ENCODE measurements at places on chromosomes 1 and 21.

DNA sequence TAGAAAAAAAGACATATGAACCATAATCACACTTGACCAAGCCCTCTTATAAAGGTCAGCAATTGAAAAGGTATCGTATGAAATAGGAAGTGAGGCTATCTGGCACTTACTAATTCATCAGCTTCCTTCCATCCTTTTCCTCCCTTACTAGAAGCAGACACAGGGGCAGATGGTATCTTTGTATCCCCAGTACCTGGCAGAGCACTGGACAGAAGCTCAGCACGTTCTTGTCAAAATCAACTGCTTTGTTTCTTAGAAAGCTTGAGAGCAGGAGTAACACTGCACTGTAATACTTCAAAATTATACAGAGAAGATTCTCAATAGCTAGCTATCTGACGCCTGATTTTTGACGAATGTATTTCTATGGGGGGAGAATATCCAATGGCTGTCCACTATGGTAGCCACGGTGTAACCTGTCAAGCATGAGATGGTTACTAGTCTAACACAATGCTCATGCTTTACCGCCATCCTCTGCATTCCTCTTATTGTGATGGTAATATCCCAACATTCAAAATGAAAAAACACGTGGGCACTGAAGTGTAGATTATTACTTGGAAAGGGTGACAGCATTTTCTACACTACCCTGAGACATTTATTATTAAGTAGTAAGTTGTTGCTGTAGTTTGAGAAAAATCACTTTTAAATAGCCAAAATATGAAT, 175.6 kb downstream of the SIPA1L2 start:
- no peak overlapping the region for H3K4me3 ChIP-seq
- no peaks in the 10 kb centered on the region for H3K27me3 ChIP-seq
- H3K27ac ChIP-seq, result no peak overlapping the region
- no peak for DNase-seq
- no peaks in the 10 kb centered on the region for H3K36me3 ChIP-seq
- peaks cover under 1% of the 10 kb centered on the region for H3K4me1 ChIP-seq

DNA sequence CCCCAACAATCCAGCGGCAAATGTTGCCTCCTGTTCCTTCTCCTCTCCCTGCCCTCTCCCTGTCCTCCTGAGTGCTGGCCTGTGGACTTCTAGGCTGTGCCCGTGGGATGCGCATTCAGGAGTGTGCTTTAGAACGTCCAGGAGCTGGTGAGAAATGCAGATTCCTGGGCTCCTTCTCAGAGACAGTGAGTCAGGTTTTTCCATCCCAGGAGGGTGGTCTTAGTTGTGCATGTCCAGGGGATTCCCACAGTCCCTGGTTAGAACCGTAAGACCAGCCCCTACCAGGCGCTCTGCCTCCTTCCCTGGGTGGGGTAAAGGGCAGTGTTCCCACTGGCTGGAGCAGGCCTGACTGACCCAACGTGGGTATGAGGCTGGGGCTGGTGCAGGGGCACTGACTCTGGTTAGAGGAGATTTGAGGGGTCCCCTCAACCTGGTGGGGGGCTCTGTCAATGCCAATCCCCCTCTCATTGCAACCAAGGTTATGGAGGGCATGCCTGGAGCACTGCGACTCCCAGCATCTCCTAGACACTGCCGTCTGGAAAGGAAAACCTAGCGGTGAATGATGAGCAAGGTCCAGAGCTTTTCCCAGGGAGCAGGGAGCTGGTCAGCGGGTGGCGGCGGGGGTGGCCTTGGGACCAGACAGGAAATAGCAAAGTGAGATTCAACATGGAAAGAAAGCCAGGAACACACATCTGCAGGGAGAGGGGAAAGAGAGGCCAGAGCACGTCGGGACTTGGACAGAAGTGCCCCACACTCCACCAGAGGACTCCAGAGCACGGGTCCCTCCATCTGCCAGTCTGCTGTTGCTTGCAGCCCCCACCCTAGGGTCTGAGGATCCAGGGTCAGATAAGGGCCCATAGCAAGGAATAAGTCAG, 38.5 kb downstream of the HSPG2 start:
- H3K27ac ChIP-seq, result no peak overlapping the region
- H3K4me3 ChIP-seq, result no peak overlapping the region
- DNase-seq, result peak; percentile 68
- H3K4me1 ChIP-seq, result peaks cover 54% of the 10 kb centered on the region

DNA sequence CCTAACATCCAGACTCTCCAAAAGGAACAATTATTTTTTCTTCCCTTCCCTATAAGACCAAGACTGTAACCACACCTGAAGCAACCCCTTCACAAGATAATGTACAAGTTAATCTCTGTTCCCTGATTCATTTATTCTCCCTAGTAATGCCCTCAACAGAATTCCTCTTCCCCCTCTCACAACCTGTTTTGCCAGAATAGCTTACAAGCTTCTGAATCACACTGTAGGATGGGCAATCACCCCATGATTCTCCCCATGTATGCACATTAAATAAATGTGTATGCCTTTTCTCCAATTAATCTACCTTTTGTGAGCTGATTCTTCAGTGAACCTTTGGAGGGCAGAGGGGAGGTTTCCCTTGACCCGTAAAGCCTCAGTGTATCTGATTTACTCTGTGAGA, 20.9 kb upstream of the RNF11 start:
- DNase-seq, result no peak
- H3K36me3 ChIP-seq, result no peaks in the 10 kb centered on the region
- no peak overlapping the region for H3K27ac ChIP-seq
- H3K4me1 ChIP-seq, result no peaks in the 10 kb centered on the region
- peak overlapping the region; percentile 8 for H3K4me3 ChIP-seq

DNA sequence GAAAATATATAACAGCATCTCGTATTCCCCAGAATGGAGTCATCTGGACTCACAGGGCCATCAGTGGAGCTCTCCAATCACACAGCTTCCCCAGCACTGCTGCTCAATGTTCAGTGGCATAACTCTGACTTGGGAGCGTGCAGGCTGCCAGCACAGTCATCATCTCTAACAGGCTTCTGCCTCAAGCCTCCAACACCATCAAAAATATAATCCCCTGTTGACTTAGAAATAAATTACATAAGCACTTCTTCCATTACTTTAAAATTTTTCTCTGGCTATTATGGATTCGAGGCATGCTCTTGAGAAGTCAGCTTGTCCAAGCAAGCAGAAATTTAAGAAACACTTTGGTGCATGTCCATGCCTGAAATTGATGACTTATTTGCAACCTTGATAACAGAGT, 6.2 kb downstream of the DUSP23 start:
- no peak for DNase-seq
- peaks cover 10% of the 10 kb centered on the region for H3K36me3 ChIP-seq
- H3K27me3 ChIP-seq, result peaks cover 9% of the 10 kb centered on the region
- peaks cover 10% of the 10 kb centered on the region for H3K4me1 ChIP-seq

GRCh38 chr1:75539230-75540116, 71.4 kb downstream of the SLC44A5 start:
- no peaks in the 10 kb centered on the region for H3K4me1 ChIP-seq
- no peaks in the 10 kb centered on the region for H3K36me3 ChIP-seq
- no peak overlapping the region for H3K4me3 ChIP-seq

- no peaks in the 10 kb centered on the region for H3K4me1 ChIP-seq
- no peak overlapping the region for H3K27ac ChIP-seq
- no peaks in the 10 kb centered on the region for H3K27me3 ChIP-seq
- H3K4me3 ChIP-seq, result no peak overlapping the region
- H3K36me3 ChIP-seq, result no peaks in the 10 kb centered on the region
These were observed 334.3 kb upstream of the LRRC7 start for GRCh38 chr1:69233463-69233862.

- no peak for DNase-seq
- H3K4me3 ChIP-seq, result no peak overlapping the region
- H3K27me3 ChIP-seq, result no peaks in the 10 kb centered on the region
- H3K4me1 ChIP-seq, result no peaks in the 10 kb centered on the region
- H3K36me3 ChIP-seq, result no peaks in the 10 kb centered on the region
- H3K27ac ChIP-seq, result no peak overlapping the region
These were observed 19.5 kb upstream of the RGSL1 start for GRCh38 chr1:182430263-182431068.

DNA sequence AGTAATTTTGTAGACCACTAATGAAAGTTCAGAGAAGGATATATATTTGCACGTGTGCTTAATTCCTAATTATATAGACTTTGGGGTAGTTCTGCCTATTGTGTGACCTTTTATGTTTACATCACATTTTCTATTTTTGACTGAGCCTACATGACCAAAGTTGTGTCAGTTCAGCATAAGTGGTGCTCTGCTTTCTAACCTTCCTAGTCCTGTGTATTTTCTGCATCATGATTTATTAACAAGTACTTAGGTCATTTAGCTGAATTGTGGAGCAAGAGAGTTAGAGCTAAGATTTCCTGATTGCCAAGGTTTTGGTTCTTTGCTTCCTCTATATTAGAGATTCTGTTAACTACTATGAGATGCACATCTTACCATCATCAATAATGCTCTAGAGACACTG, 176.0 kb downstream of the C1orf21 start:
- no peak overlapping the region for H3K4me3 ChIP-seq
- H3K36me3 ChIP-seq, result peaks cover 10% of the 10 kb centered on the region
- H3K4me1 ChIP-seq, result peaks cover 8% of the 10 kb centered on the region
- no peak overlapping the region for H3K27ac ChIP-seq

DNA sequence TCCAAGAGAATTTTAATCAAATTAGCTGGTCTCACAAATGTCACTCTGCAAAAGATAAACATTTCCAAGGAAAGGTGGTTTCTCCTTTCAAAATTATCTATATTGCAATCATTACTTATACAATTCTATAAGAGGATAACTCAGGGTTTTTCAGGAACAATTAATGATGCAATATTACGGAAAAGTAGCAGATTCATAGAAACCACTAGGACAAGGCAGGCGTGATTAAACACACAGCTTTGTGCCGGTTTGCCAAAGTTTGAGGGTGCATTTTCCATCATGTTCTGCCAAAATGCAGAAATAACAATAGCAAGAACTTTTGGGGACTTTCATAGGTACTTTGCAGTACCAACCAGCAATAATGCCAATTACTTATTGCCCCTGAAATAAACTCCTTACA, 605 bp downstream of the TNFRSF9 start:
- peaks cover 7% of the 10 kb centered on the region for H3K4me1 ChIP-seq
- H3K4me3 ChIP-seq, result no peak overlapping the region
- no peak overlapping the region for H3K27ac ChIP-seq
- peaks cover 23% of the 10 kb centered on the region for H3K27me3 ChIP-seq
- no peaks in the 10 kb centered on the region for H3K36me3 ChIP-seq

DNA sequence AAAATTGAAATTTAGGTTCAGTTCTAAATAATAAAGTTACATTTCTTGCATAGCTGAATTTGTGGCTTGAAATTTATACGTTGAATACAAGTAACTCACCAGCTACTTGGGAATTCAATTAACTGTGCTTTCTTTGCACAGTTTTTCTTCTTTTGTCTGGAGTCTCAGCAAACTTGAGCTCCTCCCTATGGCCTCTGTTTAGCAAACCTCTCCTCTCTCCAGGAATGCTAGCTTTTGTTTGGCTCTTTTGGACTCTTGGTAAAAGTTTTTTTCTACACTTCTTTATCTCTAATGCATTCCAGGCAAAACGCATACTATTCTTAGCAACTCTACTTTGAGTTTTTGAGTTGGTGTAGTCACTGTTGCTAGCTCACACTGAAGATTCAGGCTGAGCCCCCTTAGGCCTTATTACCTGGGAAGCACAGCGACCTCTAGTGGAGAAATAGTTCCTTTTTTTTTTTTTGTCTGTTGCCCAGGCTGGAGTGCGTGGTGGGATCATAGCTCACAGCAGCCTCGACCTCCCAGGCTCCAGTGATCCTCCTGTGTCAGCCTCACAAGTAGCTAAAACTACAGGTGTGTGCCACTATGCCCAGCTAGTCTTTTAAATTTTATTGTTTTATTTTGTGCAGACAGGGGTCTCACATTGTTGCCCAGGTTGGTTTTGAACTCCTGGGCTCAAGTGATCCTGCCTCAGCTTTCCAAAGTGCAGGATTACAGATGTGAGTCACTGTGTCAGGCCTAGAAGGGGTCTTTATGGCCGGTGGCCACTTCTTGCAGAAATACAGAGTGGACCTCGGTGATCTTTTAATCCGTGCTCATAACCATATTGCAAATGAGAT, 61.7 kb downstream of the CASQ2 start:
- H3K27ac ChIP-seq, result no peak overlapping the region
- H3K4me3 ChIP-seq, result no peak overlapping the region
- H3K27me3 ChIP-seq, result peaks cover 18% of the 10 kb centered on the region
- H3K36me3 ChIP-seq, result no peaks in the 10 kb centered on the region
- peak; percentile 60 for DNase-seq
- H3K4me1 ChIP-seq, result no peaks in the 10 kb centered on the region

DNA sequence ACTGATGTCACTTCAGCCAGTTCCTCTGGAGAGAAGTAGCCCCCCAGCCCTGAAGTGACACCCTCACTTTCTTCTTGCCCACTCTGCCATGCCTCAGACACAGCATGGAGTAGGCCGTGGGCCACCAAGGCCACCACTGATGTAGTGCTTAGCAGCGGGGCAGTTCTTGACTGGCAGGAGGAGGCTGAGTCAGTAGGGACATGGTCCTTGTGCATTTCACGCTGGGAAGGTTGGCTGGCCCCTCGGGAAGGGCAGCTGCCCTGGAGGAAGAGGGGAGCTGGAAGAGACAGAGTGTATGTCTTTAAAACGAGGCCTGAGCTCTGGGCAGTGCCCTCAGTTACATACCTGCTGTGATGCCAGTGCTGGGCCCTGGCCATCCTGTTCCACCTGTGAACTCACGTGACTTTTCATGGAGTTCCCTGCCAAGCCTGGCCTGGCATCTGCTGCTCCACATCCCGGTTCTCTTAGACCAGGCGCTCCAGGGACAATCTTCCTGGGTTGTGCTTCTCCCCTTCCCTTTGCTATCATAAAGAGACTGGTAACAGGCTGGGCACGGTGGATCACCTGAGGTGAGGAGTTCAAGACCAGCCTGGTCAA, 158.6 kb upstream of the TMEM51 start:
- no peaks in the 10 kb centered on the region for H3K27me3 ChIP-seq
- no peak for DNase-seq
- no peak overlapping the region for H3K4me3 ChIP-seq
- no peaks in the 10 kb centered on the region for H3K36me3 ChIP-seq
- peaks cover 40% of the 10 kb centered on the region for H3K4me1 ChIP-seq

DNA sequence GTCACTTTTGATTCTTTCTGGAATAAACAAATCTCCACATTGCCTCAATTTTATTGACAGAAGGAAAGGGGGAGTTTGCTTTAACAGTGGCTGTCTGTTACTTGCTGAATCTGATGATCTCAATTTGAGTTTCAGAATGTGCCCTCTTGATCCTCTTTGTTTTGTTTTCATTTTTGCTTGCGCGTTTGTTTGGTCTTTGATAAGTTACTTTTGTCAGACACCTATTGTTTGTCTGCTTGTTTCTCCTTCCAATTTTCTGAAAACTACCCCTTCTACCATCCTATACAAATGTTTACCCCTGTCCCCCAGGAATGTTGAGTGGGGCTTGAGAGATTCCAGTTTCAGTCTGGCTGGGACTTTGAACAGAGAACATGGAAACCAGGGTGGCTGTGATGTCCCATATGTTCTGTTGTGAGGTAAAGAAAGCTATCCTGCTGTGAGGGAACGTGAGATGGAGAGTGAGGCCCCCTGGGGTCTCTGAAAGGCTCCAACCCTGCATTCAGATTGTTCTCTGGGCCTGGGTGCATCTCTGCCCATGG, 11.8 kb upstream of the XCL2 start:
- H3K4me3 ChIP-seq, result no peak overlapping the region
- H3K27ac ChIP-seq, result no peak overlapping the region
- DNase-seq, result no peak
- H3K27me3 ChIP-seq, result no peaks in the 10 kb centered on the region

GRCh38 chr1:83102630-83103071, 896.3 kb downstream of the TTLL7 start:
- no peak overlapping the region for H3K27ac ChIP-seq
- H3K27me3 ChIP-seq, result no peaks in the 10 kb centered on the region
- H3K4me3 ChIP-seq, result no peak overlapping the region
- H3K36me3 ChIP-seq, result no peaks in the 10 kb centered on the region
